Stimulated activated CD8-positive, alpha-beta memory T cell treated with anti-CD3 and anti-CD28 coated beads, Interleukin-2, amount 100 ng/mL, for 48 hours (primary cell): ENCODE measurements at places on chromosomes 1 and 21.

GRCh38 chr1:17563494-17564281 is 24.2 kb downstream of the ARHGEF10L start:
- no peak for DNase-seq

- no peak for DNase-seq
Observed at GRCh38 chr1:64872067-64872466, 94.3 kb downstream of the JAK1 start.

- DNase-seq = no peak
Observed at GRCh38 chr21:34834852-34835501, 166.2 kb downstream of the CLIC6 start.

DNA sequence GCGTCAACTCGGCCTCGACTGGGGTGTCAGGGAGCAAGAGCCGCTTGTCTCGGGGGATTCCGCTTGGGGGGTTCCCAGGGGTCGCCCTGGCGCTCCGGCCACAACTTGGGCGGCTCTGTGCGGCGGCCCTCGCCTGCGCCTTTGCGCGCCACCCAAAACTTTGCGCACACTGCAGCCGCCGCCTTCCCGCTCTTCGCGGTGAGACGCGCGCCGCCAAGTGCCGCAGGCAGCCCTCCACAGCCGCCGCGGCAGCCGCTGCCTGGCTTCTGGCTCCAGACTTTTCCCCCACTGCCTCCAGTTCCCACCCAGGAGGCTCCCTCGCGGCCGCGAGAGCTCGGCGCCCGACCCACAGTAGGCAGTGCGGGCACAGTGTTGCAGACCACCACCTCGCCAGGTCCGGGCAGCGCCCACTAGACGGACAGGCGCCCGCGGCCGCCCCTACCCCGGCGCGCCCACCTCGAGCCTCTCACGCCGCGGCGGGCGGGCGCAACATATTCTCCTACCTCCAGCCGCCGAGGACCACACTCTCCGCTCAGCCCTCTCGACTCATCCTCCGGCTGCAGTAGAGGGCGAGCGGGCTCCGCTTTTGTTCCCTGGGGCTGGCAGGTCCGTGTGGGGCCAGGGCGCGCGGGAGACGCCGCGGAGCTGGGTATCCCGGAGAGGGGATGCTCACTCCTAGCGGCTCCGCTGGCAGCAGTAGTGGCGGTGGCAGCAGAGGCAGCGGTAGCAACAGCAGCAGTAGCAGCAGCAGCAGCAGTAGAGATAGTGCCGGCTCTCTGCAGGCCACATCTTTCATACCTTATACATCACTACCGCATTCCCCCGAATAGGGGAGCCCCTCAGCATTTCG is 296.6 kb downstream of the OMA1 start:
- DNase-seq = no peak

DNA sequence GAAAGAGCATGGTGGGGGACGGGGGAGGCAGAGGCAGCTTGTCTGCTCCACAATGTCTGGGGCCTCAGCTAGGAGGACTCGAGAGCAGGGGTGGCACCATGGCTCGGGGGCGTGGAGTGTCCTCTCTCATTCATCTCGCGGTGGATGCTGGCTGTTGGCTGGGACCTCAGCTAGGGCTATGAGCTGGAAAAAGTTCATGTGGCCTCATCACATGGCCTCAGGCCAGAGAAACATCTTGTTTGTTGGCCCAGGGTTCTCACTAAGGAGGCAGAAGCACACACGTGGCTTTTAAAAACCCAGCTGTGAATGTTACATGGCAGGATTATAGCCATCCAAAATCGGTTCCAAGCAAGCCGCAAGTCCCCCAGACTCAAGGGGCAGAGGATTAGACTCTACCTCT is 6.2 kb upstream of the CENPS start:
- no peak for DNase-seq
